Metanephros (tissue), 2 donors: ENCODE measurements at places on chromosomes 12 and 14. TPM values are rescaled to one million over a fixed set of nuclear protein-coding genes. Genes with fewer than 3 reads are reported as not detected.

SPTB gene
- 89.3 TPM for total RNA-seq

NEUROD4 gene
- not detected for total RNA-seq

LGR5 gene
- total RNA-seq, result 7.5 TPM

ATXN2 gene
- total RNA-seq, result 55.2 TPM

DAO gene
- 0.53 TPM for total RNA-seq

PLA2G1B gene
- total RNA-seq, result not detected

INSM2 gene
- not detected for total RNA-seq

CIROP gene
- total RNA-seq, result not detected
